ENCODE measurements at places on chromosomes 4 and X.
A peak's percentile ranks its signal among the peaks of the same experiment; 100 is the strongest.

GRCh38 chr4:126916626-126917140 is 716.1 kb upstream of the INTU start:
- DNase-seq: peak; percentile 92

DNA sequence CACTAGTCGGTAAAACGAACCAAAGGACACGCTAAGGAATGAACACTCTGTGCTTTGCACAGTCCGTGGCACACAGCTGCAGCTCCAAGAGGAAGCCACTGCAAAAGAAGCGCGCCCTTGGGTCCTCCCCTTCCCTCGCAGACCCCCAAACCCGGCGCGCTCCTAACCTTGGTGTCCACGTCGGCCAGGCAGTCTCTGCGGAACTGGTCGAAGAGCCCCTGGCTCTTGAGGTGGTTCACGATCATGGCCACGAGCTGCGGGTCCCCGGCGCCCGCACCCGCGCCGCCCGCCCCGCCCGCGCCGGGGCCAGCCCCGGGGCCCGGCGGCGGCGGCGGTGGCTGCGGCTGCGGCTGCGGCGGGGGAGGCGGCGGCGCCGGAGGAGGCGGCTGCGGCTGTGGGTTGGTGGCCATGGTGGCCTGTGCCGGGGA is 333 bp downstream of the BOD1L1 start:
- no peak for DNase-seq

GRCh38 chrX:136975684-136976470 is 57.9 kb downstream of the GPR101 start:
- peak; percentile 7 for DNase-seq

- DNase-seq: no peak
Observed at GRCh38 chr4:147689067-147689466, 5.1 kb upstream of the PRMT9 start.

DNA sequence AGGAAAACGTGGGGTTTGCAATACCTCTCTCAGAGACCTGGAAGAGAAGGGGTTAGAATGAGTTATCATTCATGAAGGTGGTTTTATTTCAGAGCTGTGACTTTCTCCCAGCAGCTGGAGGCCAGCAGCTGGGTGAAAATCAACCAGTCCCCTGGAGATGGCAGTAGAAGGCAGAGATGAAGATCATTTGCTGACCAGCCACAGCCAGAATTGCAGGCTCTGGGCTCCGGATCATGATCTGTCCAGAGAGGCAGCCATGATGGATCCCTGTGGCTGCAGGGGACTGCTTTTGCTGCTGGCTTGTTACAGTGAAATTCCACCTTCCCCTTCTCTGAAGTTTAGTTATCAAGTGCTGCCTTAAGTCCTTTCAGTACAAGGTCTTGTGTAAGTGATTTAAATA is 46.9 kb upstream of the TAB3 start:
- DNase-seq: no peak

DNA sequence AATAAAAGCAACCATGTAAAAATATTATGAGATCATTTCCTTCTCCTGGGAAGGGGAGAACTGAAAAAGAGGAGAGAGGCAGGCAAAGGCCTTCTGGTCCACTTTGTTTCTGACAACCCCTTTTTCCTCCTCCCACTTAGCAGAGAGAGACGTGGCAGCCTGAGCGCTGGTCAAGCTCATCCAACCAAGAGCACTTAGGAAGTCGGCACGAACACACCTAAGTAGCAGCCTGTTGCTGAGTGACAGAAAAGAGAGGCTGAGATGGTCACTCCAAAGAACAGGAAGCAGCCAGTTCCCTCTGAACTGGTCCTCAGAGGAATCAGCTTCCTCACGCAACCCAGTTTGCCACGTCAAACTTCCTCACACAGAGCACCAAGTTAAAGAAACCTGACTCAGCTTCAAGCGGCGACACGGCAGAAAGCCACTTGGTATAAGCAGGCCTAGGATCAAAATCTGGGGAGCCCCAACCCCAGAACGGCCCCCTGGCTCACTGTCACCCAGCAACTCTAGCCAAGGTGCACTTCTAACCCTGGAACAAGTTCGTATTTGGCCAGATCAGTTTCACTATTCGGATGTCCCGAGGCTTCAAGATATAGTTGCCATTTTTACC is 861 bp downstream of the SEC24D start:
- peak; percentile 80 for DNase-seq

DNA sequence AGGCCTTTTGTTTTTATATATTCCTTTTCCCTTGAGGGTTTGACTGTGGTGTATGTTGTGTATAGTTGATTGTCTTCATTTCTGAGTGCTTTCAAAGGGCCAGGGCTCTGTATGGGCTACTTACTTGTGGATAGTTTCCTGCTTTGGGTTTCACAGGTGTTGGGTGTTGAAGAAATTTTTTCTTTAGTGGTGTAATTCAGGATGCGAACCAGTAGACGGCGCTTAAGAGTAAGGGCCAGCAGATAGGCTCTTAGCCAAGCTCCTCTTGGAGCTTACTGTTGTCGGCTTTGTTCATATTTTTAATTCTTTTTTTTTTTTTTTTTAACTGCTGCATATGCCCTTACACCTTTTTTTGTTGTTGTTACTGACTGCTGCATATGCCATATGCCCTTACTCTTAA is 276.3 kb upstream of the GALNT7 start:
- no peak for DNase-seq

GRCh38 chrX:156008915-156009314 is 11.4 kb downstream of the IL9R start:
- no peak for DNase-seq

DNA sequence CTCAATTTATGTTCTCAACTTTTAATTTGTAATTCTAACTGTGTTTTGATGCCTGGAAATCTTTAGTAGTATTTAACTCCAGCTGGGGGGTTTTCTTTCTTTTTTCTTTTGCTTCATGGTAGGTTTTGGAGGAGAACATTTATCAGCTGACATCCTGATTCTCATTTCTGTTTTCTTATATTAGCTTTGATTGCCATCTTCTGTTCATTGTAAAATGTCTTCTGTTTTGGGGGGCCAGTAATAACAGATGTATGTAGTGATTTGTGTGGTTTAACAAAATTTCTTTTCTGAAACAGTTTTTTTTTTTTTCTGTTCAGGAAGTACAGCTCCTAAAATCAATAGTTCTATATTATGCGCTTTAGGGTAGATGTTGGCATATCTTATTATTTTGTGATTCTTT is 182.2 kb downstream of the GABRB1 start:
- DNase-seq: no peak

DNA sequence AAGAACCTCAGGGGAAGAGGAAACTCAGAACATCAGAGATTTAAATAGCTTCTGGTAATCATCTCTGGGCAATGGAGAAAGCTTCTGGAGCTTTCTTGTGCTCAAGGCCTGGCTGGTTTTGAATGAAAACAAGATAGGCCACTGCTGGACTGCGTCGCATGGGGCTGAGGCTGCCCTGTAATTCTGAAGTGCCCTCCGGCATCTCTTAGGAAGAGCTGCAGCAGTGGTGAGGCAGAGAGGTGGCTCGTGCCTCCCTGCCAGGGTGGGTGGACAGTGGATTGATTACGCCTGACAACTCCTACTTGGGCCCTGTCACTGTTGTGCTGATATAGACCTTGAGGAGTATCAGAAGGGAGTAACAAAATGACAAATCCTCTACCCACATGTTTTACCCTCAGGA is 279.7 kb downstream of the NR3C2 start:
- no peak for DNase-seq

DNA sequence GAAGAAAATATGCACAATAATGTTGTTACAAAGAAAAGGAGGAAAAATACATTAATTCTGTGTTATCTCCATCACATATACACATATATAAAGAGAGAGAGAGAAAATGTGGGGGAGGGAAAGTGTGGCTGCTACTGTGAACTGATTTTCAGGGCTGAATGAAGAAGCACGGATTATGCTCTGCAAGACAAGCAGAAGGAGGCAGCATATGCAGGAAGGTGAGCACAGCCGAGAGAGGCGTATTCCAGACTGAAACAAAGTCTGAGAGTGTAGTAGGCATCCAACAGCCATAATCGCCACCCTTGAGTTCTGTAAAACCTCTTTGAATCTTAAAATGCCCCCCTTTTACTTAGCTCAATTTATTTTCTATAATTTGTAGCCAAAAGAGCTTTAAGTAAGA is 1081.8 kb upstream of the GRID2 start:
- DNase-seq: no peak

DNA sequence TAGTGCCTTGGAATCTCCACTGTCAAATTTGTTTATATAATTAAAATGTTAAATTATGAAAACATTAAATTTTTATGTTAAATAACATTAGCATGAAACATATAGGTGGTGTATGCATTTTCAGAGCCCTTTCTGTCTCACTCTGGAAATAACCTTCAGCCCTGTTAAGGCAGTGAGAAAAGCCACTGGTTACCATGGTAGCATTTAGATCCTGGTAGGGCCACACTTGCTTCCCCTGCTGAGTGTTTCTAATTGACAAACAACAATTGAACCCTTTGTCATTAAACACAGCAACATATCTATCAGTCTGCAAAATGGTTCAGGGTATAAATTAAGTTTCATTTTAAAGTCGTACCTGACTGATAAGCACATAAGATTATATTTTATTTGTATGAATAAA is 63.5 kb downstream of the PDK3 start:
- DNase-seq: no peak

GRCh38 chrX:133215017-133215416 is 3.1 kb downstream of the TFDP3 start:
- no peak for DNase-seq

DNA sequence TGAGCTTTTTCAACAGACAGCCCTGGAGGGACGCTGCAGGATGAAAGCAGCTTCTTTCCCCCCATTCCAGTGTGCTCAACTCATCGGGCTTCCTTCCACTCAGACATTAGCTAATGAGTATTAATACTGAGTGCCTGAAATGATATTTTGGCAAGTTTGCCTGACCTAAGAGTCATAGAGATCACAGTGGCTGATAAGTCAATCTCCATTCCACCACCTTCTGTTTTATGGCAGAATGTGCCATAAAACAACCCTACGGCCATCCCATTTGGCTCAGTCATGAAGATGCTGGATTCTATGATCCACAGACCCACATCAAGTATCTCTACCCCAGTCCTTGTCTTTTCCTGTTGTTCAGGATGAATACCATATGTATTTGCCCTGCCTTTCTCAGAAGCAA is 48.3 kb upstream of the MAB21L2 start:
- no peak for DNase-seq

GRCh38 chr4:169724260-169724659 is 33.5 kb downstream of the HPF1 start:
- DNase-seq: peak; percentile 32

GRCh38 chrX:129744861-129745321 is 6.1 kb downstream of the XPNPEP2 start:
- no peak for DNase-seq

GRCh38 chr4:80711956-80712355 is 318.6 kb upstream of the BMP3 start:
- peak; percentile 17 for DNase-seq

DNA sequence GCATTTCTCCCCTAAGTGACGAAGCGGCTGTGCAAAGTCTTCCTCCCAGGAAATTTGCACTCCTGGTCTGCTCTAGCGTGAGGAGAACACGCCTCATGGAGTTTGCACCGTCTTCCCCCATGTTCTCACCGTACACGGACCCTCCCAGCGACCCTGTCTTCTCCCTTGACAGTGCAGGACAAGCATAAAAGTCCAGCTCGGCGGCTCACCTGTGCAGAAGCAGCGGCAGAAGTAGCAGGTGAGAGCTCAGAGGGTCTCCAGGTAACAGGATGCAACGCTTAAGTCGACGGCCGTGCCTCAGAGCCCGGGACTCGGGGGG is 314 bp downstream of the P2RY8 start:
- DNase-seq: no peak

GRCh38 chr4:53778155-53778554 is 186.9 kb upstream of the LNX1 start:
- no peak for DNase-seq

DNA sequence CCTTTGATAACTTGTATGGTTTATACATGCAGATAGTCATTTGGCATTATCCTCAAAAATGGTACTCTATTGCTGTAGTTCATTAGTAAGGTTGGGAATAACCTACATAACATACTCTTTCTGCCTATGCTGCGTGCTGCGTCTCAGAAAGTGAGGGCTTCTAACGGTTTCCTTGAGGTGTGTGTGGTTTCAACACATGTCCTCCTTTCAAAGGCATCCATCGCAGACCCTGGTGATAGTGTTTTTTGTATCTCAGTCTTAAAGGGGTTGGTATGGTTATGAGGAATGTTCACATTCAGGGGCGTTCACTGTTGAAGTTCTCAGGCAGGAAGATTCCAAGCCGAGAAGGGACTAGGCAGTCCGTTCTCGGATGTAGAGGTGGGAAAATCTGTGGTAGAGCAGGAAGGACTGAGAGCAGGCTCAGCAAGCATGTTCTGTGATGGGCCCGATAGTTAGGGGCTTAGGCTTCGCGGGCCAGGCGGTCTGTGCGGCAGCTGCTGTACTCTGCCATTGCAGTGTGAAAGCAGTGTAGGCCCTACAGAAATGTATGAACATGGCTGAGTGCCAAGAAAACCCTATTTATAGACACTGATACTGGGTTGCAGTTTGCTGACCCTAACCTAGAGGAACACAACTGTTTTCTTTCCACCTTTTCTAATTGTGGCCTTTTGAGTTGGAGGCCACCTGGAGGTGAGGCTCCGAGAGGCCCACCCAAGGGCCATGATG is 123.2 kb downstream of the GPR143 start:
- DNase-seq: no peak

DNA sequence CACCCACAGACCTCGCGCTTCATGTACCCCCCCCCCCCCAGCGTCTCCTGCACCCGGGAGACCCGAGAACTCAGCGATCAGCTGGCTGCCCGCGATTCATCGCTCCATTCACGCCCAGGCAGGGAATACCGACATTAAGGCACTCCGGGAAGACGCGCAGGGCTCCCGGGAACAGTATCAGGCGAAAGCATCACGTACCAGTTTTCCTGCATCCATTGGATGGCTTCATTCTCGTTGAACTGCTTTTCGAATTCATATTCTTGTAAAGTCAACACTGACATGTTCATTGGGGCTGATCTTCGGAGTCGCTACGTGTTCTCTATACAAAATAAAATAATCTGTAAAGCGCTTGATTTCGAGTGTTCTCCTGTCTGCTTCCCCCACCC is 373 bp downstream of the ELOVL6 start:
- DNase-seq: no peak

- no peak for DNase-seq
Observed at GRCh38 chr4:181176306-181176705, 1066.9 kb upstream of the TENM3 start.

DNA sequence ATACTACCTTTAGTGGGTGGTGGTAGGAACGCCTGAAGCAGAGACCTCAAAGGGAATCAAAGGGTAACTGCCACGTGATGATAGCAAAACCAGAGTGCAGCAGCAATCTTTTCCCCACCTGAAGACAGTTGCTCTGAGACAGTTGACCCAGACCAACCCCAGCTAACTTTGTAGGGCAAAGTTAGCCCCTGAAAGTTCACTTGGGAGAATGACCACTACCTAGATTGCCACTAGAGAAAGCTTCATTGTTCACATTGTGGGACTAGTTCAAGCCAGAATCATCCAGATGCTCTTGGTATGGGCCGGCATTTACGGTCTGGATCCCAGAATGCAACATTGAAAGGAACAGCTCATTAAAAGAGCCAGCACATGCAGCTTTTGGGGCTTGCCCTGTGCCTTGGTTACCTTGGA is 4.1 kb downstream of the SEPTIN6 start:
- no peak for DNase-seq

- DNase-seq: no peak
Observed at GRCh38 chrX:140713174-140713539, 3.6 kb downstream of the LINC00632 start.

- peak; percentile 44 for DNase-seq
Observed at GRCh38 chrX:119686087-119686691, 6.8 kb downstream of the SEPTIN6 start.

GRCh38 chrX:81240701-81241331 is 38.9 kb downstream of the SH3BGRL start:
- no peak for DNase-seq
